ENCODE measurements at places on chromosomes 6 and 20. TPM values are rescaled to one million over a fixed set of nuclear protein-coding genes. Genes with fewer than 3 reads are reported as not detected.

DNA sequence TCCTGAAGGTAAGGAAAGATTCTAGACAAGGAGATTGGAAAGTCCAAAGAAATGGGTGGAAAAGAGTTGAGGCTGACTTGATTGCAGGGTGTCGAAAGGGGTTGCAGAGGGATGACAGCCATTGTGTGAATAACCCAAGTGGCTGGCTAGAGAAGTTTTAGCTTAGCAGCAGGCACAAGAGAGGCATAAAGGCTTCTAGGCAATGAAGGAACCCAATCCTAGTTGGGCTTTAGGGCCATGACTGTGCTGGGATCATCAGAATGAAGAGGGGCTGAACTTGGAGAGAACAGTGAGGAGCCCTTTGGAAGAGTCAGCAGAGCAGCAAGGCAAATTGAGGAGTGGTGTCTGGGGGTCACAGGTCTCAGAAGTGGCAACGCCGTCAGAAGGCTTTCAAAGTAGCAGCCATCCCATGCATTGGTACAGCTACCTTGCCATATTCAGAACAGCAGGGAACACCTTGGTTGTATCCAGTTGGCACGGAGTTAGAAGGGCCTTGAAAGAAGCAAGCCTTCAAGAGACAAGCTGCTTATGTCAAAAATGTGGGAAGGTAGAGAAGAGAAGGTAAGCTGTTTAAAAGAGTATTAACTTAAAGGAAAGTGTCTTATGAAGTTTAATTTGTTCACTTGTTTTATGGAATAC lies 146.4 kb downstream of the ADGRG6 start:
- DNase-seq = no peak

GRCh38 chr6:107633680-107634323 lies 143.9 kb downstream of the SOBP start:
- DNase-seq = no peak

GRCh38 chr6:163301726-163302635 lies 112.5 kb upstream of the QKI start:
- DNase-seq = no peak

DNA sequence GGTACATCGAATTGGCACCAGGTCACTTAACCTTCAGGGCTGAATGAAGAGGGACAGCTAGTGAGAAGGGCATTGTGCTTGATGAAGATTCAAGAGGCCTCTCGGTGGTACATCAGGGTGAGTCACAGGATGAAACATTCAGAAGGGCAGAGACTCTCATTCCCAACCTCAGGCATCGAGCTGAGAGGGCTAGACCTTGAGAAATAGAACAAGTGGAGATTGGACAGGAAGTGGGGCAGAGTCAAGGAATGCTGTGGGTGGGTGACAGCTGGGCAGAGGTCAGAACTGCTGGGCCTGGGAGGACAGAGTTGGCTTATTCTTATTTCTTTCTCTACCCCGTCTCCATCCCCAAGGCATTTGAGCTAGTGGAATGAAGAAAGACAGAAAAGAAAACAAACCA lies 126.0 kb downstream of the SCML4 start:
- DNase-seq = no peak

DNA sequence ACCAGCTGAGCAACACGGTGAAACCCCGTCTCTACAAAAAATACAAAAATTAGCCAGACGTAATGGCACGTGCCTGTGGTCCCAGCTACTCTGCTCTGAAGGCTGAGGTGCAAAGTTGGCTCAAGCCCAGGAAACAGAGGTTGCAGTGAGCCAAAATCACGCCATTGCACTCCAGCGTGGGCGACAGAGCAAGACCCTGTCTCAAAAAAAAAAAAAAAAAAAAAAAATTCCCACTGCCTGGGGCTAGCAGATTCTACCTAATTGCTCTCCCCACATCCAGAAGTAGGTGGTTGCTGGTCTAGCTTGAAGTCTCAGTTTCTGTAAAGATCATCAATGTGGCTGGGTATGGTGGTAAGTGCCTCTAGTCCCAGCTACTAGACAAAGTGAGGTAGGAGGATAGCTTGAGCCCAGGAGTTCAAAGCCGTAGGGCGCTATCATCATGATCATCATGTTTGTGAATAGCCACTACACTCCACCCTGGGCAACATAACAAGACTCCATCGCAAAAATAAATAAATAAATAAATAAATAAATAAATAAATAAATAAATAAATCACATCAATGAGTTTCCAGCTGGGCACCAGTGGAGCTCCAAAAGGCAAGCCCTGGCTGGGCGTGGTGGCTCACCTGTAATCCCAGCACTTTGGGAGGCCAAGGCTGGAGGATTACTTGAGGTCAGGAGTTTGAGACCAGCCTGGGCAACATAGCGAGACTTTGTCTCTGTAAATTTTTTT lies 6.3 kb upstream of the AP5S1 start:
- DNase-seq = no peak

GRCh38 chr6:159390381-159390780 lies 221.2 kb downstream of the FNDC1 start:
- DNase-seq = peak; percentile 76

The OR12D3 gene
- polyA plus RNA-seq = not detected

The CNKSR3 gene
- polyA plus RNA-seq = 15.1 TPM

The APCDD1L gene
- polyA plus RNA-seq = 6.5 TPM

Measured in muscle of back (tissue), 13 donors.